ENCODE measurements at places on chromosomes 16 and 17. TPM values are rescaled to one million over a fixed set of nuclear protein-coding genes. Genes with fewer than 3 reads are reported as not detected.

The EFCAB5 gene
- total RNA-seq, result not detected

The NXN gene
- 38.1 TPM for total RNA-seq

The CALB2 gene
- total RNA-seq, result not detected

The PRSS33 gene
- not detected for total RNA-seq

The DHRS7C gene
- not detected for total RNA-seq

The KRT32 gene
- not detected for total RNA-seq

The CCL8 gene
- not detected for total RNA-seq

The OMG gene
- not detected for total RNA-seq

The TMEM92 gene
- total RNA-seq, result 1.2 TPM

The TMEM235 gene
- total RNA-seq, result not detected

The ENGASE gene
- 7.8 TPM for total RNA-seq

The PLEKHG4 gene
- total RNA-seq, result 22.2 TPM

The USP22 gene
- 303 TPM for total RNA-seq

The SLC2A4 gene
- total RNA-seq, result not detected

The CLEC3A gene
- not detected for total RNA-seq

The CPHXL2 gene
- not detected for total RNA-seq

The MT1G gene
- not detected for total RNA-seq

The PHKG2 gene
- total RNA-seq, result 28.4 TPM

The CHAD gene
- total RNA-seq, result not detected

Data from placental epithelial cell (primary cell).